CD4-positive, CD25-positive, alpha-beta regulatory T cell (primary cell): ENCODE measurements at places on chromosomes 6 and 20.

DNA sequence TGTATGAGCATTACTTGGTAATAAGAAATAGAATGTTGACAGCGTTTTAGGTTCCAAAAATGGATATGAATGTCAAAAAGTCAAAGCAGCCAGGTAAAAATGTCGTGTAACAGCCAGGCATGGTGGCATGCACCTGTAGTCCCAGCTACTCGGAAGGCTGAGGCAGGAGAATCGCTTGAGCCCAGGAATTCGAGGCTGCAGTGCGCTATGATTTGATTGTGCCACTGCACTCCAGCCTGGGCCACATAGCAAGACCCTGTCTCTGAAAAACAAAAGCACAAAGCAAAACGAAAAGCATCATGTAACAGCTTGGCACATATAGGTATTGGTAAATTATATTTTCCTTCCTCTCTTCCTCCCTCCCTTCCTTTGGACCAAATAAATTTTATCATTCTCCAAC lies 16.2 kb upstream of the FOXP4 start:
- no peak for DNase-seq

DNA sequence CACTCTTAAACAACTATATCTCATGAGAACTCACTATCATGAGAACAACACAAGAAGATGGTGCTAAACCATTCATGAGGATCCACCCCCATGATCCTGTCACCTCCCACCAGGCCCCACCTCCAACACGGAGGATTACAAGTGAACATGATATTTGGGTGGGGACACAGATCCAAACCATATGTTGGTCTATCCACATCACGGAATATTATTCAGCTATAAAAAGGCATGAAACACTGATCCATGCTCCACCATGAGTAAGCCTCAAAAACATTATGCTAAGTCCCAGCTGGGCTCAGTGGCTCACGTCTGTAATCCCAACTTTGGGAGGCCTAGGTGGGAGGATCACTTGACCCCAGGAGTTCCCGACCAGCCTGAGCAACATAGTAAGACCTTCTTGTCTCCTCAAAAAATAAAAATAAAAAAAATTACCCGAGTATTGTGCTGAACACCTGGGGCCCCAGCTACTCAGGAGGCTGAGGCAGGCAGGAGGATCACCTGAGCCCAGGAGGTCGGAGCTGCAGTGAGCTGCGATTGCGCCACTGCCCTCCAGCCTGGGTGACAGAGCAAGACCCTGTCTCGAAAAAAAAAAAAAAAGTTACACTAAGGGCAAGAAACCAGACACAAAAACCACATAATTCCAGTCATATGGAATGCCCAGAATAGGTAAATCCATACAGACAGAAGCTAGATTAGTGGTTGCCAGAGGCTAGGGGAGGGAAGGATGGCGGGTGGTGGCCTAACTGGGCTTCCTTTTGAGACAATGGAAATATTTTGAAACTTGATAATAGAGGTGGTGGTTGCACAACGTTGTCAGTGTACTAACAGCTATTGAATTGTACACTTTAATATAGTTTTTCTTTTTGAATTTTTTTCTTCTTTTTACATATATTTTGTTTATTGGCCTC lies 43.1 kb downstream of the ZNF217 start:
- DNase-seq: no peak

DNA sequence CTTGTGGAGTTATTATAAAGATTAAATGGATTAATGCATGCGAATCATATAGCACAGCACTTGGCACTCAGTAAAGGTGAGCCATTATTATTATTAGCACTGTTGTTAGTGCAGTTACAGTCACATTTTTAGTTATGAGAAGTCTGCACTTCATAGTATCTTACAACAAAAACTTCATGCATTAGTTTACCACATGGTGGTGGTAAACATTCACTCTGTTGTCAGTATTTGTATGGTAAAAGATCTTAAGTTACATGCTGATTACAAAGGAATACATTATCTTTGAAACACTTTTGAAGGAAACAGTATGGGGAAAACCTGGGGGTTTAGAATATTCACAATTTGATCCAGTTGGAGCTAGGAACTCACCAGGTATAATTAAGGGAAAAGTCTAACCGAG lies 20.8 kb downstream of the TMEM14A start:
- no peak for DNase-seq

DNA sequence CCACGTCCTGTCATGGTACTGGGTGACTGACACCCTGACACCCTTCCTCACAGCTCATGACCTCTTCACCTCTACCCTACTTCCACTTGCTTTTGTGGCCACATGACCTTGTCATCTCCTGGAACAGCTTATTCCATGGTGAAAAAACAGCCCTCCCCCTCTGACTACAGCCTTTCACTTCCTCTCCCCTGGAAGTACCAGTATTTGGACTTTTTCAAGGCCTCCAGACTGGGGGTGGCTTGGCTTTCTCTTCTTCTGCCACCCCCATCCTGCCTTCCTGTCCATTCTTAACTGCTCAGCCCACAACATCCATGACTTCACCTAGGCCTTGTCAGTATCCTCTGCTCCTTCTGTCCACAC lies 168.4 kb downstream of the CARMIL1 start:
- peak; percentile 28 for DNase-seq

DNA sequence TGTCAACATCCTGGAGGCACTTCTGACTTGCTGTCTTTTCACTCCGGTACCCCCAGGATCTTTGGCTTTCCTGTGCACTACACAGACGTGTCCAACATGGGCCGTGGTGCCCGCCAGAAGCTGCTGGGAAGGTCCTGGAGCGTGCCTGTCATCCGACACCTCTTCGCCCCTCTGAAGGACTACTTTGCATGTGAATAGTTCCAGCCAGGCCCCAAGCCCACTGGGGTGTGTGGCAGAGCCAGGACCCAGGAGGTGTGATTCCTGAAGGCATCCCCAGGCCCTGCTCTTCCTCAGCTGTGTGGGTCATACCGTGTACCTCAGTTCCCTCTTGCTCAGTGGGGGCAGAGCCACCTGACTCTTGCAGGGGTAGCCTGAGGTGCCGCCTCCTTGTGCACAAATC lies 12.0 kb upstream of the MAPRE1 start:
- no peak for DNase-seq

DNA sequence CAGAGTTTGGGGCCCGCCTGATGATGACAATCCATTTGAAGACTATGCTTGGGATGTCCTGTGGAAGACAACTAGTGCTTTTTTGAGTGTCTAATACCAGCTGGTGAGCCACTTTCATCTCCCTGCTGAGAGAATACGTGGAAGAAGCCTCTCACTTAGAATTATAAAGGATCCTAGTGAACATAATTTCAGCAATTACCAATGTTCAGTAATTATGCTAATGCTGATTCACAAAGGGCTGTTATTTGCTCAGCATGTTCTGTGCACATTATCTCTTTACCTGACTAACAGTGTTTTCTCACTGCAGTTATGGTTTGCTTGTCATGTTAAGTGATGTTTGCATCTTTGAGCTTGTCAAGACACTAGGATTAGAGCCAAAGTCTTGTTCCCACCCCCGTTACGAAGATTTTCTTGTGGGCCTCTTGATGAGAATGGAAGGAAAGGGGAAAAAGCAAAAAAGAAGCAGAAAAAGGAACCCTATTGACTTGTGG lies 282.1 kb upstream of the CHD6 start:
- no peak for DNase-seq

DNA sequence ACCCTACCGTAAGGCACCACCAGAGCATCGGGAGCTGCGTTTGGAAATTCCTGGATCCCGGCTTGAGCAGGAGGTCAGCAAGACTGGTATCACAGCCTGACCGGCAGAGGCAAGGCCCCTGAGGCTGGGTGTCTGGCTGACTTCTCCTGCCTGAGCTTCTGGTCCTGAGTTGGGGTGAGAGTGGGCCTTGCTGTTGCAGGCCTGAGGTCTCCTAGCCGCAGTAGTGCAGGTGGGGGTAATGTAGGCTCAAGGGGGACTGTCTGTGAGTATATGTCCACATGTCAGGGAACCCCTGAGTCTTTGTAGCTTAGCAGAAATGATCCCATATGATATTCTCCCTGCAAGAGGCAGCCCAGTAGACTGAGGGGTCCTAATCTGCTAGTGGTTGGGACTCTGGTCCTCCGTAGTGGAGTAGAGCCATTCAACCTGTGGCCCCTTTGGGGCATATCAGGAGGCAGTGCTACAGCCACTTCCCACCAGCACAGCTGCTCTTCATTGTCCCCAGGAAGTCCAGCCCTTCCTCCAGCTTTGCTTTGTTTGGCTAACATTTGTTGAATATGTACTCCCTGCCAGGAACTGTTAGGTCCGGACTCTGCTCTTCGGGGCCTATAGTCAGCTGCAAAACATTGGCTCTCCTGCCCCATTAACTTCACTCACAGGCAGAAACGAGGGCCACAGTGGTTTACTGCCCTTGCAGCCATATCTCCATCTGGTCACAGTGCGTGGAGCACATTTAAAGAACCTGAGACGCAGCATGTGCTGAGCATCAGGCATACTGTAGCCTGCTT lies 10.9 kb downstream of the LRRC73 start:
- DNase-seq: no peak

DNA sequence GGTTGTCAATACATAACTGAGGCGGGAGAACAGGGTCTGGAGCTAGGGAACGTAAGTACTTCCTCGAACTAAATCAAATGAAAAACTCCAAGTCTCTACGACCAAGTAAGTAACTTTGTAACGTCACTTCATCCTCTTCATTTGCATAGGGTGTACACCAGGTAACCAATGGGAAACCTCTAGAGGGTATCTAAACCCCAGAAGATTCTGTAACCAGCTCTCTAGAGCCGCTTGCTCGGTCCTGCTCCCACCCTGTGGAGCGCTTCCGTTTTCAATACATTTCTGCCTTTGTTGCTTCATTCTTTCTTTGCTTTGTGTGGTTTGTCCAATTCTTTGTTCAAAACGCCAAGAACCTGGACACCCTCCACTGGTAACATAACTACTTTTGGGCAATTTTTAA lies 133.5 kb upstream of the TMEM170B start:
- DNase-seq: no peak

GRCh38 chr6:143673669-143674068 lies 4.1 kb upstream of the PHACTR2 start:
- no peak for DNase-seq

DNA sequence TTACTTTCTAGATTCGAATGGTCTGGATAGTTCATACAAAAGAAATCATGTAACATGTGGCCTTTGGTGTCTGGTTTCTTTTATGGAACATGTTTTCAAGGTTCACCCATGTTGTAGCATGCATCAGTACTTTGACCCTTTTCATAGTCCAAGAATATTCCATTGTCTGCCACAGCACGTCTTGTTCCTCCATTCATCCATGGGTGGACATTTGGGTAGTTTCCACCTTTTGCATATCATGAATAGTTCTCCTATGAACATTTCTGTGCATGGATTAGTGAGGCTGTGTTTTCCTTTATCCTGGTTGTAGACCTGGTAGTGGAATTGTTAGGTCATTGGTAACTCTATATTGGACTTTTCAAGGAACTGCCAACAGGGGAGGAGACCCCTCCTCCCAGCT lies 31.7 kb downstream of the GSTA3 start:
- DNase-seq: no peak

GRCh38 chr6:9494864-9495263 lies 920.0 kb downstream of the TFAP2A start:
- no peak for DNase-seq

DNA sequence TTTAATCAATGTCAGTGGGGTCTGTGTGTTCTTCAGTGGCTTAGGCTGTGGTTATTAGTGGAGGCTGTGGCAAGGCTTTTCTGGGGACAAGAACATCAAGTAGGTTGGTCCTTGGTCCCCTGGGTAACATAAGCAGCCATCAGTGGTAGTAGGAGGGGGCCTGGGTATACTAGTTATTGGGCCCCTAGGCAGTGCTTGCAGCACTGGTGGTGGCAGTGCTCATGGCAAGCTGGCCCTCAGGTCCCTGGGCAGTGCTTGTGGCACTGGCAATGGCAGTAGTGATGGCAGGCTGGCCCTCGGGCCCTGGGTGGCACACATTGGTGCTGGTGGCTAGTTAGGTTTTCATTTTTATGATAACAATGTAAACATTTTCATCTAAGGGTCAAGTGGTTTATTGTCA lies 32.5 kb upstream of the MAS1 start:
- DNase-seq: no peak
